ENCODE measurements at places on chromosomes 6 and 20. TPM values are rescaled to one million over a fixed set of nuclear protein-coding genes. Genes with fewer than 3 reads are reported as not detected.

Gene LAMP5
- not detected for total RNA-seq

Gene ITPR3
- 117 TPM for total RNA-seq

Gene RAB32
- total RNA-seq, result 123 TPM

Gene AKAP12
- total RNA-seq, result 1.3 TPM

Gene SLC17A1
- total RNA-seq, result not detected

Gene KPNA5
- 5.3 TPM for total RNA-seq

Gene DDO
- not detected for total RNA-seq

Gene RCAN2
- not detected for total RNA-seq

Gene GHRH
- not detected for total RNA-seq

Gene LAMA5
- 124 TPM for total RNA-seq

Gene SOX12
- total RNA-seq, result 1.9 TPM

Gene CPNE1
- 110 TPM for total RNA-seq

Gene DYNLT2
- 0.72 TPM for total RNA-seq

Gene HLA-DRB5
- under 0.01 TPM for total RNA-seq

Gene CRNKL1
- total RNA-seq, result 15.6 TPM

Gene CLDN20
- total RNA-seq, result not detected

Gene STK4
- total RNA-seq, result 25.3 TPM

Gene NFKBIE
- total RNA-seq, result 28.9 TPM

Gene MEP1A
- total RNA-seq, result not detected

Gene CST1
- total RNA-seq, result not detected

Gene PCK1
- total RNA-seq, result not detected

Gene DTNBP1
- total RNA-seq, result 3.1 TPM

Gene SALL4
- total RNA-seq, result 0.64 TPM

Gene MBOAT1
- total RNA-seq, result 5.5 TPM

Gene RAB44
- total RNA-seq, result not detected

Gene RHAG
- total RNA-seq, result not detected

Gene SLC35D3
- total RNA-seq, result under 0.01 TPM

Gene CAGE1
- not detected for total RNA-seq

Gene AAR2
- total RNA-seq, result 20.2 TPM

Data from tracheal epithelial cell (primary cell).